GM19239 (cell line): ENCODE measurements at places on chromosomes 16 and 17.
A peak's percentile ranks its signal among the peaks of the same experiment; 100 is the strongest.

DNA sequence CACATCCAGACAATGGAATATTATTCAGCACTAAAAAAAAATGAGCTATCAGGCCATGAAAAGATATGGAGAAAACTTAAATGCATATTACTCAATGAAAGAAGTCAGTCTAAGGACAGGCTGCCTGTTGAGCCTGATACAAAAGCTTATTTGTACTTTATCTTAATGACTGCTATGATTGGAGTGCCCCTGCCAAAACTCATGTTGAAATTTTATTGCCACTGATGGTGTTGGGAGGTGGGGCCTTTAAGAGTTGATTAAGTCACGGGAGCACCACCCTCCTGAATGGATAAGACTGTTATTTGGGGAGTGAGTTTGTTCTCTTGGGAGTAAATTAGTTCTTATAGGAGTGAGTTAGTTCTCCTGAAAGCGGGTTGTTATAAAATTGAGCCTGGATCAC is 9.9 kb downstream of the C17orf67 start:
- no peak for DNase-seq

- no peak for DNase-seq
Observed at GRCh38 chr16:85138825-85139627, 26.8 kb upstream of the CIBAR2 start.

- DNase-seq = peak; percentile 22
Observed at GRCh38 chr16:20675488-20676267, 21.8 kb downstream of the ACSM1 start.

GRCh38 chr17:47654991-47655390 is 5.3 kb downstream of the KPNB1 start:
- no peak for DNase-seq

- no peak for DNase-seq
Observed at GRCh38 chr17:21146362-21147015, 19.7 kb downstream of the DHRS7B start.

- no peak for DNase-seq
Observed at GRCh38 chr16:70416748-70417616, 21.9 kb downstream of the ST3GAL2 start.

- no peak for DNase-seq
Observed at GRCh38 chr16:31225193-31225592, 8.3 kb upstream of the PYDC1 start.

GRCh38 chr16:89918453-89919347 is at the start of gene MC1R:
MC1R (plus strand) TSS chr16:89918862; CDS start chr16:89919259, 397 bp downstream.
- peak; percentile 59 for DNase-seq

GRCh38 chr16:7177875-7178274 is 154.8 kb upstream of the RBFOX1 start:
- no peak for DNase-seq
